Fibroblast of upper back skin (primary cell): ENCODE measurements at places on chromosomes 7 and 10.

DNA sequence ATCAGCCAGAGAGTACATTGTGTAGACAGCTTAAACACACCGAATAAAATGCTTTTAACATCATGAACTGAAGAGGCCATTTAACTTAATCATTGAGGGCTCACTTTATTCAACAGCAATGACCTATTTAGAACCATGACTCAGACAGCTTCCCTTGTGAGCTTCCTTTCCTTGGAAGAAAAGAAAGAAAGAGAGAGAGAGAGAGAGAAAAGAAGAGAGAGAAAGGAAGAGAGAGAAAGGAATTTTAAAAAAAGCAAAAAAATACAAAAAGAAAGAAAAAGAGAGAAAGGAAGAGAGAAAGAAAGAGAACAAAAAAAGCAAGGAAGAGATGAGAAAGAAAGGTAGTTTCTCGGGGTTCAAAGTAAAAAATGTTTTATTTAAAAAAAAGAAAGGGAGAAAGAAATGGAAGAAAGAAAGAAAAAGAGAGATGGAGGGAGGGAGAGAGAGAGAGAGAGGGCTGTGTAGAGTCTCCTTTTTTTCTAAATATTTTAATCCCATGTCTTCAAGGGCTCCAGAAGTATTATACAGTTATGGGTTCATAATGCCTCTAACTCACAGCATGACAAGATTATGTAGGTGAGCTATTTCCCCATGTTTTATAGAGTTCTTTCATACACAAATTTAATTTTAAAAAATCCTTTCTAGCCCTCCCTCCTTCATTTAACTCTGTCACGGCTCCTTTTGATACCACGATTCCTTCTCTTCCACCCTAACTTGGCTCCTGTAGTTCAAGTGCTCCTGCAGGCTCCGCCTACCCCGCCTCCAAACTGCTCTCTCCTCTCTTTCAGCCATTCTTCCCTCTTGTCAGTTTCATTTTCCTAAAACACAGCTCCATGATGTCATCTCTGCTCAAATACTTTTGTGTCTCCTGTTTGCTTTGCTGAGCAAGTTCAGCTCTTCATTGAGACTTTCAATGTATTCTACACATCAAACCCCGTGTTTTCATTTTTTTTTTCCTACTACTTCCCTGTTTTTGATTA lies 85.5 kb downstream of the PRTFDC1 start:
- peak; percentile 74 for DNase-seq

GRCh38 chr10:33559105-33559504 lies 224.6 kb upstream of the NRP1 start:
- DNase-seq = peak; percentile 91

DNA sequence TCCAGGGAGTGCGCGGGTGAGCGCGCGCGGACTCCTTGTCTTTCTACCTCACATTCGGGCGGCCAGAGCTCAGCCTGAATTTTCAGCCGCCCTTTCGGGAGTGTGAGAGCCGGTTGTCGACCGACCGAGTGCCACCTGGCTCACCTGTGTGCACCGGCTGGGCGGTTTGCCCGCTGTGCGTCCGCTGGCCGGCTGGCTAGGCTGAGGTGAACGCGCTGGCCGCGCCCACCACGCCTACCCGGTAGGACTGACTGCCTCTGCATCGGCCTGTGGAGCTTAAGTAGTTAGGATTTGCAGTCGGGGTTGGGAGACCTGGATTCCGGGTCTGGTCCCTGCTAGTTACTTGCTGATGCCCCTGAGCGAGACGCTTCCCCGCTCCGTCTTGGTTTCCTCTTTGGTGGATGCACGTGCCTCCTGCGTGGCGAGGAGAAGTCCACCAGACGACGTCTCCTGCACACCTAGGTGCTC lies 553 bp downstream of the TSPAN15 start:
- DNase-seq = no peak

- DNase-seq = no peak
These were observed 14.5 kb downstream of the NUDT5 start for GRCh38 chr10:12181065-12181775.

- DNase-seq = no peak
These were observed 73.0 kb downstream of the CTNNA3 start for GRCh38 chr10:67622984-67623383.

GRCh38 chr10:51892965-51893658 lies 193.7 kb upstream of the CSTF2T start:
- DNase-seq = no peak

DNA sequence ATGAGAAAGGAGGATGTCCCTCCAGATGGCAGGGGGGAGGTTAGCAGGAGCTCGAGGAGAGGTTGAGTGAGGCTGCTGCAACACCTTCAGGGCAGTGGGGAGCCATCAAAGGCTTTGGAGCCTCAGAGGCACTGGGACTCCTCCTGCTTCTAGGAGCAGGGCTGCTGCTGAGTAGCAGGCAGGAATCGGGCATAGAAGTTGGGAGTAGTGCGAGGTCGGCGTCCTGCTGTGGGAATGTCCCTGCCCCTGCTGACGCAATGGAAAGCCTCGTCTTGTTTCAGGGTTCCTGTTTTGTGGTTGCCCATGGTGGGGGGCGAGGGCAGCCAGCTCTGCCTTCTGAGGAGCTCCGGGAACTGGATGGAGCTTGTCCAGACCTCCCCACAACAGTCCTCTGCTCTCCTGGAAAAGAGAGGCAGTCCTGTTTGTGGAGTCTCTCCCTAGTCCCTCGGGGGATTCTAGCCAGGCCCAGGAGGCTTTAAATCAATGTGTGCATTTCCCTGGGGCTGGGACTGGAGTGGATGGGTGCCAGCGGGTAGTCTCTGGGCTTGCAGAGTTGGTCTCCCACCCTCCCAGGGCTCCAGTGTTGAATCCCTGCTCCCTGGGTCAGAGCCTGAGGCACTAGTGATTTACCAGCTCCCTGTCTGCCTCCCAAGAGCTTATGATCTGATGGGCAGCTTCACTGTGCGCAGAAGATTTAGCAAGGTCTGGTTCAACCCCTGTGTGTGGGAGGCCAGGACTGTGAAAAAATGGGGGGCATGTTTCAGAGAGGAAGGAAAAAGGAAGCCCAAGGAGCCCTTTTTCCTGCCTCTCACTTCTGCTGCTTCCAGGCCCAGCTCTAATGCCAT lies 98.7 kb upstream of the PPIF start:
- peak; percentile 62 for DNase-seq

GRCh38 chr10:99682752-99683151 lies 23.4 kb downstream of the ENTPD7 start:
- DNase-seq = no peak
